Right lobe of liver (tissue), 6 donors: ENCODE measurements at places on chromosomes 1 and 21. TPM values are rescaled to one million over a fixed set of nuclear protein-coding genes. Genes with fewer than 3 reads are reported as not detected.

DNA sequence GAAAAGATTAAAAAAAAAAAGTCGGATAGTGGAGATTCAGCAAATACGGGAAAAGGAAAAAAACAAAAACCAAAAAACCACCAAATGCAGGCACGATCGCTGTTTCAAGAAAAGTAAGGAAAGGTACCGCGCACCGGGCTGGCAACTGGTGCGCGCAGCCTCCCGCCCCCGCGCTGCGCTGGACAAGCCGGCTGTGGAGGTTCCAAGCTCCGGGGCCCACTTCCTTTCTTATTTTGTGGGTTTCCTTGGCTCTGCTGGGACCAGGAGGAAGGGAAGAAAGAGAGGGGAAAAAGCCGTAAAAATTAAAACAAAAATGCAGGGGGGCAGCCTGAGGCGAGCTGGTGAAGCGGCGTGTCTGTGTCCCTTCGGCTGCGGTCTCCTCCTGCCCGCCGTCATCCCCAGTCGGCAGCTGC, 233 bp downstream of the ADAMTS5 start:
- H3K4me3 ChIP-seq: peak overlapping the region; percentile 40
- H3K27me3 ChIP-seq: peaks cover 6% of the 10 kb centered on the region
- peak; percentile 20 for DNase-seq

DNA sequence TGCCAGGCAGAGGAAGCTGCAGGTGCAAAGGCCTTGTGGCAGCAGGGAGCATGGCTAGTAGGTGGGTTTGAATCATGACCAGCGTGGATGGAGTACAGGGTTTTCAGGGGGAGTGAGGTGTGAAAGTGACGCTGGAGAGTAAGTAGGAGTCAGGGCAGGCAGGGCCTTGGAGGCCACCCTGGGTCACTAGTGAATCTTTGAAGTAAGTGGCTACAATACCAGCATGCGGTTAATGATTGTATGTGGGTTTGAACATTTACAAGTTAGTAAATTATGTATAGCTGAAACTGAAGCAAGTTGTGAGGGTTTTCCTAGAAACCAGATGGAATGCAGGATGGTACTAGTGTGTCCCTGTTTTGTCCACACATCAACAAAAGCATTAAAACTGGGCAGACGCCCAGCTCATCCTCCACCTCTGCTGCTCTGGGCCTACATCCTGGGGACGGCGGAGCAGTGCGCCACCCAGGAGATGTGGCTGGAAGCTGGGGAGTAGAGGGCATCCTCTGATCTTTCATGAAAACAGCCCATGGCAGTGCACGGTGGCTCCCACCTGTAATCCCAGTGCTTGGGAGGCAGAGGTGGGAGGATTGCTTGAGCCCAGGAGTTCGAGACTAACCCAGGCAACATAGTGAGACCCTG, 41.2 kb upstream of the B3GALNT2 start:
- DNase-seq: no peak
- no peak overlapping the region for H3K27ac ChIP-seq
- no peaks in the 10 kb centered on the region for H3K36me3 ChIP-seq
- H3K27me3 ChIP-seq: no peaks in the 10 kb centered on the region

DNA sequence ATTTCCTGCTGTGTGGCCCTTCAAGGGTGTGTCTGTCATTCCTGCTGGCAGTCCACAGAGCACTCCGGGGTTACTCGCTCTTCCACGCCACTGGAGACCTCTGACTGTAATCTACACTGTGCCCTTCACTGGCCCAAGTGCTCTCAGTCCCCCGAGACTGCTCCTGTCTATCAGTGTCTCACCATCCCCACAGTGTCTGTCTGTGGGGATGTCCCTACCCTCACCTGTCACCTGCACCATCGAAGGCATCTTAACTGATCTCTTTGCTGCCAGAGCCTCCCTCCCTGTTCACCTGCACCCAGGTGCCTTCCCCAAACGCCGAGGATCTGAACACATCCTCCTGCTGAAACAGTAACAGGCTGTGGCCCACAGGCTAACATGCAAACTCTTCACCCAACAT, 136.7 kb downstream of the MATN1 start:
- H3K36me3 ChIP-seq: no peaks in the 10 kb centered on the region
- H3K4me3 ChIP-seq: no peak overlapping the region
- no peaks in the 10 kb centered on the region for H3K27me3 ChIP-seq

GRCh38 chr21:21216047-21216446, 217.8 kb downstream of the NCAM2 start:
- H3K27ac ChIP-seq: no peak overlapping the region
- no peak overlapping the region for H3K4me3 ChIP-seq
- no peaks in the 10 kb centered on the region for H3K36me3 ChIP-seq
- no peaks in the 10 kb centered on the region for H3K4me1 ChIP-seq
- DNase-seq: no peak

GRCh38 chr1:173314656-173315055, 107.5 kb upstream of the TNFSF4 start:
- H3K27ac ChIP-seq: no peak overlapping the region
- H3K27me3 ChIP-seq: no peaks in the 10 kb centered on the region
- no peaks in the 10 kb centered on the region for H3K4me1 ChIP-seq
- no peak for DNase-seq
- H3K4me3 ChIP-seq: no peak overlapping the region
- H3K36me3 ChIP-seq: no peaks in the 10 kb centered on the region

GRCh38 chr1:8017495-8018197, 8.5 kb downstream of the ERRFI1 start:
- DNase-seq: no peak
- peak overlapping the region; percentile 37 for H3K27ac ChIP-seq
- H3K4me3 ChIP-seq: no peak overlapping the region
- H3K27me3 ChIP-seq: no peaks in the 10 kb centered on the region
- H3K36me3 ChIP-seq: peaks cover 42% of the 10 kb centered on the region

- no peak overlapping the region for H3K27ac ChIP-seq
- H3K36me3 ChIP-seq: no peaks in the 10 kb centered on the region
- H3K4me1 ChIP-seq: no peaks in the 10 kb centered on the region
- no peaks in the 10 kb centered on the region for H3K27me3 ChIP-seq
- DNase-seq: peak; percentile 45
These were observed 33.5 kb upstream of the C1orf53 start for GRCh38 chr1:197868751-197869489.

GRCh38 chr1:31111290-31111951, 45.9 kb upstream of the PUM1 start:
- H3K27me3 ChIP-seq: no peaks in the 10 kb centered on the region
- DNase-seq: peak; percentile 83
- H3K4me3 ChIP-seq: no peak overlapping the region

GRCh38 chr1:206770531-206771337, at the start of gene IL19:
Gene IL19, plus strand, starts transcription at chr1:206770773. Its CDS starts 65,890 bp downstream, at chr1:206836663.
- no peaks in the 10 kb centered on the region for H3K27me3 ChIP-seq
- no peaks in the 10 kb centered on the region for H3K36me3 ChIP-seq
- no peak within 1 kb of the TSS for H3K4me3 ChIP-seq
- no peak for DNase-seq
- H3K4me1 ChIP-seq: no peaks in the 10 kb centered on the region
- no peak within 1 kb of the TSS for H3K27ac ChIP-seq

DNA sequence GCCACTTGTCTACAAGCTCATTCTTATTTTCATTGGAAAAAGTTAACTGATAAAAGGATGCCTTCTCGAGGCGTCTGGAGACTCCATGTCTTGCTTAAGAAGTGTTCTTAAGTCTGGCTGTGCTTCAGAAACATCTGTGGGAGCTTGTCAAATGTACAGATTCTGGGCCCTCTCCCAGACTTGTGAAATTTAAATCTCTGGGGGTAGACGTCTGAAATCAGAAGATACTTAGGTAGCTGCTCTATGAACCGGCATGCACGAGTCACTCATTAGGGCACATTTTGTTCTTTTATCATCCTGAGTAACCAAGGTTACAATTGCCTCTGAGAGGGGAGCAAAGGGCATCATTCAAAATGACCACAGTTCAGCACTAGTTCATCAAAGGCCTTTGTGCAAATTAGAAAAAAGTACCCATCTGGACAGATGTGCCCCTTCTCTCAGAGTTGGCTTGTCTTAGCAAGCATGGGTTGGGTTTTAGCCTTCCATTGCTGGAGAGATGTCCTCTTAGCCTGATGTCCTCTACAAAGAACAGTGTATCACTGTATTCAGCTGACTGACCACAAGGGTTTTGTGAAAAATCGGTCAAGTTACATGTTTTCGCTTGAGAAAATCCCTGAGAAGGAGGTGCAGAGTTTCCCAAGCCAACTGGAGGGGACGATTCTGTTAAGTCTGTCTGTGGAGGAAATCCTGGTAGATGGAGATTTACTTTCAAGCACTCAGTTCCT, 156.9 kb downstream of the ASTN1 start:
- no peaks in the 10 kb centered on the region for H3K36me3 ChIP-seq
- H3K4me3 ChIP-seq: no peak overlapping the region
- no peak for DNase-seq
- H3K27me3 ChIP-seq: no peaks in the 10 kb centered on the region
- no peaks in the 10 kb centered on the region for H3K4me1 ChIP-seq
- H3K27ac ChIP-seq: no peak overlapping the region

DNA sequence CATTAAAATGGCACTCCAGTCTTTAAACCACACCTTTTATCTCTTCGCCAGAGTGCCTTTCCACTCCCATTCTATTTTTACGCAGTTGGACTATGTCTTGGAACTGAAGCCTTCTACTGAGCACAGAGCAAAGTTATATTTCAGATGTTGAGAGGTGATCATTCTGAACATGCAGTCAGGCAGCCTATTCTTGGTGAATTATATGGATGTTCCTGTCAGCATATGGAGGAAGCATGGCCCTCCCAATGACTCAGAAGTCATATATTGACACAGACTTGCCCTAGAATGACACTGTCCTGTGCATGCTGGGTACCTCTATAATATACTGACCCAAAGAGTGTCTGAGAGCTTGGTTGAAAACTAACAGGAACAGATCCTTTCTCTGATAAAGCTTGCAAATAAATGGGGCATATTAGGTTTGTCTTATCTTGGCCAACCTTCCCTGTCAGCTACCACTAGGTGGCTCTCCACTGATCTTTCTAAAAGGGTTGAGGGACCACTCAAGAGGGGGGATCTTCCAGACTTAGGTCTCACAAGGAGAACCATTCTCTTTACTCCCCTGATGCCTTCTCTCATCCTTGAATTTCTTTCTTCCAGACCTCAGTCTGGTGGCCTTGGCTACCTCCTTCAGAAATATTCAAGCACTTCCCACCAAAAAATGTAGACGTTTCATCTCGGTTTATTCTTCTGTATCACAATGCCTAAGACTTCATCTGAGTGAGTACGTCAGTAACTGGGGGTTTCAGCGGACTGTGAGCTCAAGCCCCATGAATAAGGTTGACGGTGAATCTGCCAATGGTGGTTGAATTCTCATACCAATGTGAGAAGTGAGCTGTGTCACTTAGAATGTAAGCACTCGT, 11.8 kb upstream of the ALG14 start:
- no peaks in the 10 kb centered on the region for H3K36me3 ChIP-seq
- DNase-seq: no peak
- H3K27ac ChIP-seq: no peak overlapping the region
- H3K4me3 ChIP-seq: no peak overlapping the region
- H3K27me3 ChIP-seq: no peaks in the 10 kb centered on the region

GRCh38 chr1:116677474-116678062, 10.0 kb upstream of the IGSF3 start:
- H3K27ac ChIP-seq: no peak overlapping the region
- H3K36me3 ChIP-seq: no peaks in the 10 kb centered on the region
- H3K4me3 ChIP-seq: no peak overlapping the region
- H3K4me1 ChIP-seq: no peaks in the 10 kb centered on the region
- H3K27me3 ChIP-seq: no peaks in the 10 kb centered on the region
- DNase-seq: no peak

GRCh38 chr1:160565564-160565963, 13.7 kb downstream of the CD84 start:
- H3K27me3 ChIP-seq: no peaks in the 10 kb centered on the region
- no peak overlapping the region for H3K27ac ChIP-seq
- no peaks in the 10 kb centered on the region for H3K36me3 ChIP-seq
- DNase-seq: no peak
- no peak overlapping the region for H3K4me3 ChIP-seq

- H3K4me1 ChIP-seq: no peaks in the 10 kb centered on the region
- no peak within 1 kb of the TSS for H3K27ac ChIP-seq
- peak; percentile 70 for DNase-seq
- no peaks in the 10 kb centered on the region for H3K27me3 ChIP-seq
- no peaks in the 10 kb centered on the region for H3K36me3 ChIP-seq
These were observed at the start of gene NIBAN1 for GRCh38 chr1:184974056-184974836. Gene NIBAN1, minus strand, starts transcription at chr1:184974508. Its CDS starts 152 bp downstream, at chr1:184974356.

DNA sequence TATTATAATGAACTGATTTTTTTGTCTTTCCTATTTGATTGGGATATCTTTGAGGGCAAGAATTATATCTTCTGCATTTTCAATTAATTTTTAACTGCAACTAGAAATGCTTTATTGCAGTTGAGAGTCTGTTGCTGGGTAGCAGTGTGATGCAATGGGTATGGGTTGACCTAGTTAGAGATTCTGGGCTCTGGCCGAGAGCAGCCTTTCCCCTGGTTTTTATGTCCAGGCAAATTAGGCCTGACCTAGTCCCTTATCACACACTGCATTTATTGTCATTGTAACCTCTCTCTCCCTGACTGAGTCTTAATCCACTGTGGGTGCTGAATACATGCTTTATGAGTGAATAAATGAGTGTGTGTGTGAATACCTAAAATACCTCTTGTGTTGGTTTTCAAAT, 206.4 kb upstream of the PTGFR start:
- H3K4me1 ChIP-seq: no peaks in the 10 kb centered on the region
- no peaks in the 10 kb centered on the region for H3K27me3 ChIP-seq
- H3K27ac ChIP-seq: peak overlapping the region; percentile 72
- peak; percentile 83 for DNase-seq

DNA sequence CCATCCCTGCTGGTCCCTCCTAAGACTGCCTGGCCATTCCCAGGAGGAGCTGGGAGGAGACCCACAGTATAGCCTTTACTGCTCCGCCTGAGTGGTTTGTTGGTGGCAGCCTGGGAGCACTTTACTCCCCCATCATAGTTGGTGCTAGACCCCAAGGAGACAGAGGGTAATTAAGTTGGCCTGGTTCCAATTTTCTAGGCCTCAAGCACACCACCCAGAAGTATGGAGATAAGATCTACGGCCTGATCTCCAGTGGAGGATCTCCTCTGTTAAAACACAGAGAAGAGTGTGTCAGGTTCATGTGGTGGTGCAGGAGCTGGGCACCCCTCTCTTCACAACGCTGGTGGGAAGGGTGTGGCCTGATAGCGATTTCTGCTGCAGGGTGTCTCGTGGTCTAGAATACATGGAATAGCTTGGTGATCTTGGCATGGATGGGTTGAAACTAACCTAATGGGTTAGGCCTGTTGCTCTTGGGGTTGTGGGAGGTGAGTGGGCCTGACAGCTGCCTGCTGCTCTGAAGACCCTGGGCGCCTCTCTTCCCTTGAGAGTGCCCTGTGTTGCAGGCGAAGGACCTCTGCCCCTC, 68.5 kb downstream of the FASLG start:
- H3K4me1 ChIP-seq: no peaks in the 10 kb centered on the region
- no peak for DNase-seq

PGLYRP4 gene
- not detected for total RNA-seq

MEGF6 gene
- 2.2 TPM for total RNA-seq

AUNIP gene
- not detected for total RNA-seq

GBP6 gene
- 0.07 TPM for total RNA-seq

CLDN14 gene
- 13.2 TPM for total RNA-seq

RIPPLY3 gene
- not detected for total RNA-seq

PRDM16 gene
- 0.75 TPM for total RNA-seq
